Fibroblast of lung (primary cell): ENCODE measurements at places on chromosomes 16 and 17.
A peak's percentile ranks its signal among the peaks of the same experiment; 100 is the strongest.

DNA sequence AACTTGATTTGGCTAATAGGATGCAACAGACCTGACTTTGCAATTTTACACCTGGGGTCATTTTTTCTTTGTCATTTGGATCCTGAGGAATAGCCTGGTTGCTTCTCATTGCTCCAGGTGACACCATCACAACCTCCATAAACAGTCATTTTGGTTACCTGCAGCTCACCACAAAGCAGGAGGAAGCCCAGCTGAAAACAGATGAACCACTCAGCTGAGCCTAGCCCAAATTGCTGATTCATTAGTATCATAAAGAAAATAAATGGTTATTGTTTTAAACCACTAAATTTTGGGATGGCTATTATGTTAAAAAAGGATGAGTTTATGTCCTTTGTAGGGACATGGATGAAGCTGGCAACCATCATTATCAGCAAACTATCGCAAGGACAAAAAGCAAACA is 841.0 kb upstream of the EEF2KMT start:
- DNase-seq, result no peak

- no peak for DNase-seq
These were observed 17.4 kb downstream of the CTCF start for GRCh38 chr16:67579686-67580085.

DNA sequence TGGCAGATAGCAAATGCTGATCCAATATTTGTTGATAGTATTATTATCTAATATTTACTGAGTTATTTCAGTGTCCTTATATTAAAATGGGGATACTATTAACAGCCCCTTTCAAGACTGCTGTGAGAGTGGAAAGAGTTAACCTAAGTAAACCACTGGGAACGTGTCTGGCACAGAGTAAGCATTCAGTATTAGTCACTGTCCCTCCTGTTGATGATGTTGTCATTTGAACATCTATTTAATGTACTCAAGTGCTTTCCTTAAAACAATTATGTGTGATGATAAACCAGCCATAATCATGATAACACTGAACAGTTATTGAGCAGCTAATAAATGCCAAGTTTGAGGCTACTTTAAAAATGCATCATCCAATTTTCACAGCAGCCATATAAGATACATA is 135.7 kb upstream of the XYLT1 start:
- DNase-seq, result peak; percentile 2

- DNase-seq, result no peak
These were observed 17.5 kb downstream of the HDAC5 start for GRCh38 chr17:44105941-44106340.

- no peak for DNase-seq
These were observed 684.4 kb upstream of the CDH8 start for GRCh38 chr16:62720651-62721050.

- no peak for DNase-seq
These were observed 4.2 kb downstream of the SYT17 start for GRCh38 chr16:19172098-19172780.
